ENCODE measurements at places on chromosomes 3 and 15.

DNA sequence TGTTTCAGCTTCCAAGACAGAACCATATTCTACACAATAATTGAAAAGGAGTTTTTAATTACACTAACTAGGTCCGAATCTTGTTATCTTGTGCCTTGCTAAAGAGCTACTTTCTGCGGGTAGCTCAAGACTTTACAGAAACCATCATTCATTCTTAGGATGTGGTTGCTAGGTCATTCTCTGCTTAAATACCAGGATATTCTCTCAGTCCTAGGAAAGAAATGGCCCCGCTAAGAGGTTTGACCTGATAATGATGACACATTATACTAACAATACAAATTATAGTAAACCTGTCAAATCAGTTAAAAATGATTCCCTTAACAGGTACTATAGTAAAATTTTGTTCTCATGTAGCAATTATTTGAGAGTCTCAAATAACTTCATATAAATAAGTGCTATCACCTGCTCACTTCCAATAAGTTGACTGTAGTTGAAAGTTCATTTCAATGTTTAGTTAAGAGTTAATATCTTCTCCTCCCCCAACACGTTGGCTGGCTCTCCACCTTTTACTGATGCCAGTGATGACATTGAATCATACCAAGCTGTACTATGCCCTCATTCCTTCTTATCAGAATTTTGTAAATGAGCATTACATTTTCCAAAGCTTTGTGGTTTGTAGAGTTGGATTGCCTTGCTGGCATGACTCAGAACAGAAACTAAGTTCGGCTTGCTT, 3.6 kb upstream of the C3orf85 start:
- no peak for DNase-seq

DNA sequence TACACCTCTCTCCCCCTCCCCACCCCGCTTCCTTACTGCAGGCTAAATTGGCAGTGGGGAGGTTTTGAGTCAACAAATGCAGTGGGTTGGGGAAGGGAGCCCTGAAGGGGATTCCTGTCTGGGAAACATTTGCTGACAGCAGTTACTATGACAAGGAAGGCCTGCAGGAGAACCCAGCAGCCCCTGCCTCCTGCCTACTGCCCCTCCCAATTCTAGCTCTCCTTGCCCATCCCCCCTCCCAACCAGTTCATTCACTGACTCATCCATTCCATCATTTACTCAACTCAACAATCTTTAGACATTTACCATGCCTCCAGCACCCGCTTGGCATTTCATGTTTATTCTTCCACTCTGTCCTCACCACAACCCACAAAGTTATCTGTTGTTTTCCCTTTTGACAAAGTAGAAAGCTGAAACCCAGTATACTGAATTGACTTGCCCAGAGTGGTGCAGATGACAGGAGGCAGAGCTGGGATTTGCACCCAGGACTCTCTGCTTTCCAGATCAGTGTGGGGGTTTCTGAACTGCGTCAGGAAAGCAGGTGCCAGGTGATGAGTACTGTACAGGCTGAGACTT, 75.0 kb downstream of the MAGEF1 start:
- no peak for DNase-seq

- no peak for DNase-seq
Measured at GRCh38 chr3:70277304-70277703, 35.1 kb downstream of the MDFIC2 start.

DNA sequence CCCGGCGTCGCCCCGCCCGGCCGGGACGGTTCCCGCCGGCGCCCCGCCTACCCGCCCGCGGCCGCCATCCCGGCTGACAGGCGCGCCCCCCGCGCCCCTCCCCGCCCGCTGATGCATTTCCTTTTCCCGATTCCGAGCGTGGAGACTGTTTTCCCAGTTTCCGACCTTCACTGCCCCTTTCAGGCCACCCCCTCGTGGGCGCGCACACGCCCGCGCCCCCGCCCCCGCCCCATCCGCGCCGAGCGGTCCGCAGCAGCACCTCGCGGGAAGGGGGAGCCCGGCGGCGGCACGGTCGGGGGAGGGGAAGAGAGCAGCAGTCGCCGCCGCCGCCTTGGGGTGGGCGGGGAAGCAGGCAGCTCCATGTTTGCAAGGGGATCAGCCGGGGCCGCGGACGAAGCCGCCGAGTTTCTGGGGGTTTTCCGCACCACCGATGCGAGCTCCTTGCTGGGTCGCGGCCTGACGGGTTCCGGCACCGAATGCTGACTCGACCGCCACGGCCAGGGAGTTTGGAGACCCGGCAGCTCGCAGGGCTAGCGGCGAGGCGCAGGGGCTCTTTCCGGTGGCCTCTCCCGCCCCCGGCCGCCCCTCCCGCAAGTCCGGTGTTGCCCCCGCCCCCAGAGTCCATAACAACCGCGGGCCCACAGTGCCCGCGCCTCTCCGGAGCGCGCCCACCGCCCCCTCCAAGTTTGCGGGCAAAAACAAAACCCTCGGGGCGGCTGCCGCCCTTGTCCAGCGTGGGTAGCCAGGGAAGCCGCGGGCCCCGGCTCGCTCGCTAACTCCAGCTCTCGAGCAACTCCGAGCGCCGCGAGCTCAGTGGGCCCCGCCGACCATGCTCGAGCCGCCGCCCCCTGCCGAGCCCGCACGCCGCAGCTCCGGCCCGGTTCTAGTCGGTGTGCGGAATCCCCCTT, 3.2 kb upstream of the SIN3A start:
- DNase-seq: peak; percentile 81

DNA sequence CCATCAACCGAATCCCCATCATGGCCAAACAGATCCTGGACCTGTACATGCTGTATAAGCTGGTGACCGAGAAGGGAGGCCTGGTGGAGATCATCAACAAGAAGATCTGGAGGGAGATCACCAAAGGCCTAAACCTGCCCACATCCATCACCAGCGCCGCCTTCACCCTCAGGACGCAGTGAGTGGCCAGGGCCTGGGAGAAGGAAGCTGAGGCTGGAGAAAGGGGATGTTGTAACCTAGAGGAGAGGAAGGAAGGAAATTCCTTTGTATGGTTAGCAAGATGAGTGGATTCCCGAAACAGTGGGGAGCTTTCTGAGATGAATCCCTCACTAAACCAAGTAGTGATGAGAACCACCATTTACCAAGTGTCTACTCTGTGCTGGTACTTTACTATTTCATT, 25.8 kb upstream of the CLK3 start:
- DNase-seq: no peak

DNA sequence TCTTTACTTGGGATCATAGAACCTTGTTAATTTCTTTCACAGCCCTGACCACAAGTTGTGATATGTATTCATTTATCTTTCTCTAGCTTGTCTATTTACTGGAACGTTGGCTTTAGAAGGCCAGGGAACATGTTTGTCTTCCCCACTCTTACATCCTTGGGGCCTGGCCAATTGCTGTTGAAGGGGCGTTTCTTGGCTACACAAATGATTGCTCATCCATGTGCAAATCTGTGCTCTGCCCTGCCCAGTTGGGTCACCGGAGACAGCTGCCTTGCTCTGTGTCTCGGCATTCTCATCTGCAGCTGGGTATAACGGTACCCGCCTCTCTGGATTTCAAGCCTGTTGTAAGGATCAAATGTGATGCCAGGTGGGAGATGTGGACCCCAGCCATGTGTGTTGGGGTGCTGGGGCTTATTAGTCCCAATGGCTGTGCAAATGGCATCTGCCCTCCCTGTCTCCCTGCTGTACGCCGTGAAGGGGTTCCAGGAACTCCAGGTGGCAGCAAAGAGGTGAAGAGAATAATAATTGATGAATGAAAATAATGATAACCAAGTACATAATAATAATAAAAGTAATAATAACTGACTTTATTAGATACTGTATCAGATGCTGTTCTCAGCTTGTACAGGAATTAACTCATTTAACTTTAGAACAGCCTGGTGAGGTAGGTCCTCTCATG, 24.0 kb upstream of the TLE3 start:
- DNase-seq: no peak

DNA sequence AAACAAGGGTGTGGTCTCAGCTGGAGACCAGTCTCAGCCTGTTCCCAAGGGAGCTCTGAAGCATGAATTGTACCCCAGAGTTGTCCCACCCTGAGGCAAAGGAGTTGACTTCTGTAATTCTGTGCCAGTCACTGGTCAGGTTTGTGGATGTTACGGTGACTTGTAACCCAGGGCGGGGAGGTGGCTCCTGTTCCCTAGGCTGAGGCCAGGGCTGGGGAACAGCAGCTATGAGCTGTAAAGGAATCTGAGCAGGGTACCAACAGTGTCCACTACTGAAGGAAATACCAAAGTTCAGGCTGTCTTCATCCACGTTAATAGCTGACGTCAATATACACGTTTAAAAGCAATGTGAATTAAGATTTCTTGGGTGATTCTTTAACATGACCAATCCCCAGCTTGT, 266.2 kb downstream of the ABHD5 start:
- DNase-seq: no peak

DNA sequence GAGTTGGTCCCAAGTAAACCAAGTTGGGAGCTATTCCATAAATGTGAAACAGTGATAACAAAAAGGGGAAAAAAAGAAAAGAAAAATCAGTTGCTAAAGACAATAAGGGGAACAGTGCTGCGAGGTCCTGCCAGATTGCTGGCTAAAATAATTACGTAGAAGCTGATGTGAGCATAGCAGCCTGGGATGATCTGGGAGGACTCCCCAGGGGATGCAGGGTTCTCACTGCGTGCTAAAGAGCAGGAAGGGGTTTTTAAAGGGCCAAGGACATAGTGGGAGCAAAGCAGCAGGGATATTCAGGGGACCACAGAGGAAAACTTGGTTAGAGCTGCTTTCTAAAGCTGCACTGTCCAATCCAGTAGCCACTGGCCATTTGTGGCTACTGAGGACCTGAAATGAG, 133.0 kb upstream of the UMPS start:
- DNase-seq: no peak

GRCh38 chr15:27752691-27753090, 346.4 kb downstream of the OCA2 start:
- no peak for DNase-seq

GRCh38 chr3:33211444-33211843, 7.2 kb downstream of the SUSD5 start:
- no peak for DNase-seq

- no peak for DNase-seq
Measured at GRCh38 chr15:38531509-38531908, 33.1 kb downstream of the RASGRP1 start.

- DNase-seq: no peak
Measured at GRCh38 chr3:78913711-78914110, 854.1 kb downstream of the ROBO1 start.

GRCh38 chr15:44659056-44659455, 4.4 kb downstream of the SPG11 start:
- no peak for DNase-seq

DNA sequence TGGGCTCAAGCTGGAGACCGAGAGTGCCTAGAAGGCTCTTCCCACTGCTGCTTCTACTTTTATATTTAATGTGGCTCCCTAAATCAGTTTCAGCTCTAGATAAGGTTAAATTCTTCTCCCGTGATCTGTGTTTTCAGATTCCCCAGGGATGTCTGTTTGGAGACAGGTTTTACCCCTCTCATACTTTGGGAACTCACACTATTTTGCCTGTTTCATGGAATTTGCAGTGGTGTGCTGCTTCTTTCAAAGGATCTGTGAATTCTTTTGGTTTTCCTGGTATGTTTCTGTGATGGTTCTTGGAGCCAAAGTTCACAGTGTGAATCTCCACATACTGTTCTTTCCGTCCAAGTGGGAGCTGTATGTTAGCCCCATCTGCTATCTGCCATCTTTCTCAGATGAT, 238.3 kb upstream of the SLITRK3 start:
- DNase-seq: no peak

- no peak for DNase-seq
Measured at GRCh38 chr3:97917813-97918536, 54.3 kb downstream of the RIOX2 start.

DNA sequence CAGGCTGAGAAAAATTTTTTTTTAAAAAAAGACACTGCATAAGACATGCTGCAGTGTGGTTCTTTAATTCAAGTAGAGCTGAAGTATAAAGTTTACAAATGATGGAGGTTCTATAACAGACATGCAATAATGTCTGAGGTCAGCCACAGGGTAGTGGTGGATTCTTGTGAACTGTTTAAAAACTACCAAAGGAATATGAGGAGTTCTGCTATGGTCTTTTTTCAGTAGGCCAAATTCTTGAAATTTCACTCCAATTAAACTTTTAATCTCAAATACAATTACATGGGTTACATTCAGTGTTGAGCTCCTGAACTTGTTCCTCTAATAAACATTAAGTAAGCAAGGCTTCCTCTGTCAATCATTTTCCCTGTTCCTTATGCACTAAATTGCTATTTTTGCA, 122.7 kb downstream of the PLD1 start:
- DNase-seq: no peak

GRCh38 chr15:65960586-65960985, 91.3 kb downstream of the RAB11A start:
- no peak for DNase-seq

DNA sequence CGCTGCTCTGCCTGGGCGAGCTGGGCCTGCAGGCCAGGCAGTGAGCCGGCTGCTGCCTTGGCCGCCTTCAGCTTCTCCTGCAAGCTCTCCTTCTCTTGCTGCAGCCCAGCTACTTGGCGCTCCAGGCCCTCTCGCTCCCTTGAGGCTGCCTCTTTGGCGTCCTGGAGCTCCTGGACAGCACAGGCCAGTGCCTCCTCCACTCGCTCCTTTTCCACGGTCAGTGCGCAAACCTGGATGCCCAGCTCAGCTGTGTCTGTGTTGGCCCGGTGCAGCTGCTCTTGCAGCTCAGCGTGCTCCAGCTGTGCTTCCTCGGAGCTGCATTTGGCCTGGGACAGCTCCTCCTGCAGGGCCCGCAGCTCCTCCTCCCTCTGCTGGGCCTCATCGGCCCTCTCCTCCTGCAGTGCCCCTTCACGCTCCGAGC, 23.1 kb downstream of the CXCR6 start:
- no peak for DNase-seq

- no peak for DNase-seq
Measured at GRCh38 chr3:99845331-99845730, 27.7 kb downstream of the CMSS1 start.

DNA sequence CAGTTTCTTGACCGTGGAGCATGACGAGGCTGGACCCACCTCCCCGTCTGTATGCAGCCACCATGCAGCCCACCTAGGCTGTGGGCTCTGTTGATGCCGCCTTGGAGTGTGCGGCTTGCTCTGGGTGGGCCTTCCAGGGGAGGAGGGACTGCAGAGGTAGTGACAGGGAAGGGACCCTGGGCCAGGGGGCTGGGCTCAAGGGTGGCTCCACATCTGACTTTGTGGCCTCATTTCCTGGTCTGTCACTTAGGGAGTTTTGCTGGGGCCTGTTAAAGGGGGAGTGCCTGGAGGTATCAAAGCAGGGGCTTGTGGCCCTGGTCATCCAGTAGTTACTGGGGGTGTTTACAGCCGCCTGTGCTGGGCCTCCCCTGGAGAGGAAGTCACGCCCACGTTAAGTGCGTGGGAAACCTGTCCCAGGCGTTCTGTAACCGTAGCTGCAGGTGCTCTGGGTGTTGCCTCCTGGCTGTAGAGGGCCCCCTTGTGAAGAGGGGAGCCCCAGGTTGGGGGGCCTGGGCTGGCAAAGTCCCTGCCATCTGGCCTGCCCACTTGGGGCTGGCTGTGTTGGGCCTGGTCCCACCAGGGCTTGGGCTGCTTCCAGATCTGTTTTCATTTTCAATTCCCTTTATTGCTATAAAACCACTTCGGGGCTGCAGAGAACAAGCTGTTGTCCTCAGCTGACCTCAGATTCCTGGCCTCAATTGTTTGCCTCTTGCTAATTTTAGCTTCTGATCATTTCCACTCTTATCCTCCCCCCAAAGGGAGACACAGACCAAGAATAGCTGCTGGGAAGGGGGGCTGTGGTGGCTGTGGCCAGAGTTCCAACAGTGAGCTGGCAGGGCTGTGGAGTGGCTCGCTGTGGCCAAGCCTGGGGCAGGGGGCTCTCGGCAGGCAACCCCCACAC, 26.5 kb downstream of the KLF13 start:
- DNase-seq: peak; percentile 78

- DNase-seq: no peak
Measured at GRCh38 chr3:157610876-157611535, 107.8 kb upstream of the VEPH1 start.

All from NAMALWA (cell line).